ENCODE measurements at places on chromosomes 16 and 17.

DNA sequence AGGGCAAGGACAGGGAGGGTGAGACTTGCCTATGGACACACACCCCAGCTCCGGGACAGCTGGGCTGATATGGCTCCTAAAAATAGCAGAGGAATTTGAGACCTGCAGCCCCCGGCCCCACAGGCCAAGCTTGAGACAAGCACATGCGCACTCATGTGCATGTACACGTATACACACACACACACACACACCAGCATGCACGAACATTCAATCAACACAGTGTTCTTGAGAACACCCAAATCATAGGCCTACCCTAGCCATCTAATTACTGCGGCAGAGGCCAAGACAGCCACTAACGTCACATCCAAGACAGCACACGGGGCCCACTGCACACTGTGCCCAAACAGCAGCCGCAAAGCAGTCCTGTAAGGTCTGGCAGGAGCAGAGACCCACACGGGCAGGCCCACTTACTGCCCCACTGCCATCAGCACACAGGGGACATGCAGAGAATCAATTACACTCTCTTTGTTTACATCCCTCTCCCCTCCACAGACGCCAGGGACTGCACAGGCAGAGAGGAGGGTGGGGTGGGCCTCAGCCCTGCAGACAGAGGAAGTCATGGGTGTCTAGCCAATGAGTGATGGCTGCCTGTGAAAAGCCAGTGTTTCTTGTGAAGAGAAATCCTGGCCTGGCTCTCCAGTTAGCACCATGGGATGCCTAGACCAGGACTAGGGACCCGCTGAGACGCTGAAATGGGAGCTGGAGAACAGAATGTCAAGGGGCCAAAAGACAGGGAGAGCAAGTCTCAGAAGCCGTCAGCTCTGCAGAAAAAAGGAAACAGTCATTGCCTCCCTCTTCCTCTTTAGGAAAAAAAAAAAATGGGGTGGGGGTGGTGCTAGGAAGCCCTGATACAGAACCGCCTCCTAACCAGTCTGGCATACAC lies 39.3 kb downstream of the MYO18A start:
- DNase-seq = no peak

DNA sequence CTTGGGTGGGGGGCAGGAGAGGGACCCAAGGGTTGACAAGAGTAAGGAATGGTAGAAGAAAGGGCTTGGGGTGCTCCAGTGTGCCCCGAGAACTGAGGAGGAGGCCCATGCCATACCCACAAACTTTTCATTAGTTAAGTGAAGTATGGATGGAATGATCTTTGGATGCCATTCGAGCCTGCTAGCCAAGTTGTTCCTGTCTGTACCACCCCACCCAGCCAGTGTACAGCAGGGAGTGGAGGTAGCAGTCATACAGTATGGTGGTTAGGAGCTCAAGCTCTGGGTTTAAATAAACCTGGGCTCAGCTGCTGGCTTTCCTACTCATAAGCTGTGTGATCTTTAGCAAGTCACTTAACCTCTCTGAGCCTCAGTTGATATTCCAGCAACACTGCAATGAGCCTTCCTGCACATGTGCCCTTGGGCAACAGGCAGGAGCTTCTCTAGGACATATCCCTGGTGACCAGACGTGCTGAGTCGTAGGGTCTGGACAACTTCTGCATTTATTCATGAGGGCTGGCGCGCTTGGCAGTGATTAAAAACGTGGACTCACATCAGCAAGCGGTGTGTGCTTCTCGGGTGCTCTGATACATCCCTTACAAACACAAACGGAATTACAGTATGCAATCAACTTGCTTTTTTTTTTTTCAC lies 22.9 kb downstream of the ITPRIPL2 start:
- no peak for DNase-seq

GRCh38 chr16:48352648-48353390 lies 32.4 kb downstream of the SIAH1 start:
- DNase-seq = no peak

GRCh38 chr17:6893382-6894205 lies 62.1 kb upstream of the TEKT1 start:
- no peak for DNase-seq

DNA sequence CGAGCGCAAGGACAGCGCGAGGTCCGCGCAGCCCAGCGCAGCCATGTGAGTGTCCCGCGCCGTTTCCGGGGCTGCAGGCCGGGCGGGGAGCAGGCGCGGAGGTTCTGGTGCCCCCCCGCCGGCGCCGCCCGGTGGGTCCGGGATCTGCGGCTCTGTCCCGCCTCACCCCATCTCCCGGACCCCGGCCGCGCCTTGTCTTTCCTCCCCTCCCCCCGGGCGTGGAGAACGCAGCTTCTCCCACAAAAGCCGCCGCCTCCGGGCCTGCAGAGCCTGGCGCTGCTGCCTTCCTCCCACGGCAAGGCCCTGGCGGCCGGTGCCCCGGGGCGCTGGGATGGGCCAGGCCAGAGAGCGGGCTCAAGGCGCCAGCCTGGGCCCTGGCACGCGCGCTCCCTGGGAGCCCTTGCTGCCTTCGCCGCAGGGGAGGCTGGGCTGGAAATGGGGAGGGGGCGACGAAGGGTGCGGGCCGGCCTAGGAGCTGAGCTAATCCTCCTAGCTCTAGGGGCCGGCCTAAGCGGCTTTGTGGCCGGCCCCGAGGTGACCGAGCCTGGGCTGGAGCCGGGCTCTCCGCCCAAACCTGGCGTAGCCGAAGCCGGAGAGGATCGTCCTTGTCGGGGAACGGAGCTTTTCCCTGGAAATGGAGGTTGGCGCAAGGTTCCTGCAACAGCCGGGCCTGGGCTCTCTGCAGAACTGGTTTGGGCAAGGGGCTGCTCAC lies 397 bp downstream of the RIPOR1 start:
- DNase-seq = no peak

DNA sequence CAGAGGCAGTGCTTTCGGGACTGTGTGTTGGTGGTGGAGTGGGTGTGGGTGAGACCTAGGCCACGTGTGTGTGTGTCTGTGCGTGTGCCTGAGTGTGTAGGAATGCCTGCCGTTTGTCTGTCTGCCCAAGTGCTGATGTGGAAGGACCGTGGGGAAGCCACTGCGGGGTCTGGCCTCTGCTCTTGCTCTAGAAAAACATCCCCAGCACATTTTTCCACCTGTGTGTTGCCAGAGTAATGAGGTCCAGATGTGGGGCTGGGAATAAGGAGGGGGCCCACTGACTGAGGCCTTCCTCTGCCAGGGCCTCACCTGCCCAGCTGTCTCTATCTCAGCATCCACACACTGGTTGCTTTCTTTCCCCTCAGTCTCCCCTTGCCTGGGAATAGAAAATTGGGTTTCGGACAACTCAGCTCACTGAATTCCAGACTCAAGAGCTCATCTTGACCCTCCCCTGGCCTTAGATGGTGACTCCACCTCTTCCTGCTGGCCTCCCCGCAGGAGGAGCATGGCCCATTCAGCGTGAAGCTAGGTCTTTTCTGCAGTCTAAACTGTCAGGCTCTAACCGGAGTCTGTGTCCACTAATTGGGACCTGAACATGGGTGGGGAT lies 7.6 kb downstream of the SGCA start:
- DNase-seq = no peak

GRCh38 chr16:23564575-23565363 lies 7.2 kb downstream of the UBFD1 start:
- no peak for DNase-seq

DNA sequence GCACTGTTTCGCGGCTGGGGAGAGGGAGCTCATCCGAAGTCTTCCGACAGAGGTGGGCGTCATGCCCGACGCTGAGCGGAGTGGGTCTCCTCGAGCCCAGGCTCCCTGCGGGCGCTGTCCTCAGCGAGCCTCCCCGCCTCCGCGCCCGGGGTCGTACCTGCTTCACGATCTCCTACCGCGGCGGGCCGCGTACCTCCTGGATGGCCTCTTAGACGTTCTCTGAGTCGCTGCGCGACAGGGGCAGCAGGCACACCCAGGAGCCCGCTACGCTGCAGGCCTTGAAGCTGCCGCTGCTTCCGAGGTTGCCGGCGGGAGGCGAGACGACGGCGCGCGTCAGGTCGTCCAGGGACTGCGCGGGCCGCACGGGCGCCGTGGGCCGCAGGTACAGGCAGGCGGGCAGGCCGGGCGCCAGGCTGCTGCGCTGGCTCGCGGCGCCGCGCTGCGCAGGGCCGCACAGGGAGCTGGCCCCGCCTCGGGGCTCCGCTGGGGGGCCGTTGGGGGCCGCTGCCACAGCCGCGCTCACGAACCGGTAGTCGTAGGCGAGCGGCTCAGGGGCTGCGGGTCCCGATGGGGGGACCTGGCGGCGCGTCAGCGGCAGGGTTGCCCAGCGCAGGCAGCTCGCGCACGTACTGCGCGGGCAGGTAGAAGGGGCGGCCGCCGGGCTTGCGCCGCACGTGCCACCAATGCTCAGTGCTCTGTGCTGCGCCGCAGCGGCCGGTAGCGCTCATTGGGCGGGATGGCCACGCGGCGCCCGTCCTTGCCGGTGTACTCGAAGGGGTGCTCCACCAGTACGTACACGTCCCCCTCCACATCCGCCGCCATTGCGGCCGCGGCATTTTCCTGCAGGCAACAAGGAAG lies 116.4 kb upstream of the SMURF2 start:
- DNase-seq = peak; percentile 15

GRCh38 chr17:29569245-29569950 lies 897 bp downstream of the TP53I13 start:
- DNase-seq = no peak

DNA sequence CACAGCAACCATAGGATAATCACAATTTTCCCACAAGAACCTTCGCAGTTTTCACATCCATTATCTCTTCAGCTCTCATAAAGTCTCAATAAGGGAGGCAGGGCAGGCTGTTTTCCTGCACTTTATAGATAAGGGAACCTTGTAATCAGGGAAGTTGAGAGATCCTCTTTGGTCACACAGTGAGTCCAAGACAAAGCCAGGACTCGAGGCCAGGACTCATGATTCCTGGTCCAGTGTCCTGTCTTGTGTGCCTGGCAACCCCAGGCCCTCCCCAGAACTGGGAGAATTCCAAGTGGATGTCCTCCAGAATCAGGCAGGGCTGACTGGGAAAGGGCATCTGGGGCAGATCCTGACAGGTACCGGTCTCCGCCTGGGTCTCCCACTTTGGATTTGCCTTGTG lies 23.1 kb upstream of the PHF12 start:
- DNase-seq = no peak

DNA sequence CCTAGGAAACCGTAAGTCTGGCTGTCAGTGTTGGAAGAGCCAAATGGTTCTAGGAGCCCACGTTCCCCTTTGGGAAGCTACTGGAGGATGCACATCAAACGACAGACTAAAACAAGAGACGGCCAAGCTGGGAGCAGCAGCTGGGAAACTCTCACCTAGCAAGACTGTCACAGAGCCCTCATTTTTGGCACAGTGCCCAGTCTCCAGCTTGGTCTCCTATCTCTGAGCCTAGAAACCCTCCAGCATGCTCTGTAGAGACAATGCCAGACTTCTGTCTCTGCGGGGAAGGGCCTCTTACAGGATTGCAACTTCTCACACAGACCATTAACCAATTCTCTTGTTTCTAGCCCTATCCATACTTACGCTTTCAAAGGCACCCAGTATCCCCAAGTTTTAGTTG lies 23.5 kb downstream of the GTF3C1 start:
- DNase-seq = no peak

DNA sequence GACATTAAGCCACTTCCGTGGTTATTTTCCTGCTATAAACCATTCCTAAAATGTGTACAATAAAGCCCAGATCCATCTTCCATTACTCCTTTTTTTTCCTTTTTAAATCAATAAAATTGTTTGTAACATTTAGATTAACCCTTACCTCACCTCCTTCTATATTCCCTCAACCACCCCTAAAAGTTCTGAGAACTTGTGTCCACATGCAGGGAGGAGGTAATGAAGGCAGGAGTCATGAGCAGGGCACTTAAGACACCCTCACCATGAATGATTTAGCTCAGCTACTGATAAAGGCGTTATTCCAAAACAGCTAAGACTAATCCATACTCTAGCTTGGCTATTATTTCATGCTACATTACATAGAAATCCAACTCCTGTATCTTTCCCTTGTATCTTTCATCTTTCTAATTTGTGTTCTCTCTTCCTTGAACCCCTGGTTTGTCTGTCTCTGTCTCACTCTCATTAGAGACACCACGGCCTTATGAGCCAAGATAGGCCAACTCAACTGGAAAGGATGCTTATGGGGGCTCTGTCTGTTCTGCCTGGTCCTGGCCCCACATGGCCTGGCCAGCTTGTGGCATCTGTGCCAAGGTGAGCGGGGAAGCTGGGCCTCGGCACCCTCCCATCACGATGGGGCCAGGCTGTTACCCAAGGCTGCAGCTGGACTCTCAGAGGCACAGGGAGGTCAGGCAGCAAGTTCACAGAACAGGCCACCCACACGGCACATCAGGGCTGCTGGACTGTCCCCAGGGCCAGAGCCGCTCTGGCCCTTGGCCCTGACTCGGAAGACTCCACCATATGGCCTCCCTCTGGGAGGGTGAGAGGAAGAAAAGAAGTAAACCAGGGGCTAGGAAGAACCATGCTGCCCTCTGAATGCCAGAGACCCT lies 294.4 kb downstream of the SOX9 start:
- DNase-seq = no peak

DNA sequence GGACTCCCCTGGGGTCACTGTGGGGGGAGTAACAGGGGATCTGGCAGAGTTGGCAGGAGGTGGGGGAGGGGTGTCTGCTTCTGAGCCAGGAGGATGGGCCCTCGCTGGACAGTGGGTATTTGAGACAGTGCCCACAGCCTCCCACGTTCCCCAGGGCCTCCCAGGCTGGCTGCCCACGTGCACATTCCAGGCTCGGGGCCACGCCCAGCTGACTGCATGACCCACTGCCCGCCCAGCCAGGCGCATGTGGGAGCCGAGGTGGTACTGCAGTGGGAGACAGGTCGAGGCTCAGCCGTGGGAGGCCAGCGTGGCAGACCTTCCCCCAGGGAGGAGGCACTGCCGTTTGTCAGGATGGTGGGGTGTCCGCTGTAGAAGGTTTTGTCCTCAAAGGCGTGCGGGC lies 38.8 kb downstream of the BAHCC1 start:
- no peak for DNase-seq

GRCh38 chr17:81073967-81074839 lies 39.3 kb downstream of the BAIAP2 start:
- DNase-seq = no peak

GRCh38 chr17:72467841-72468653 lies 347.2 kb downstream of the SOX9 start:
- DNase-seq = no peak

GRCh38 chr17:6749519-6749918 lies 6.3 kb upstream of the XAF1 start:
- no peak for DNase-seq

DNA sequence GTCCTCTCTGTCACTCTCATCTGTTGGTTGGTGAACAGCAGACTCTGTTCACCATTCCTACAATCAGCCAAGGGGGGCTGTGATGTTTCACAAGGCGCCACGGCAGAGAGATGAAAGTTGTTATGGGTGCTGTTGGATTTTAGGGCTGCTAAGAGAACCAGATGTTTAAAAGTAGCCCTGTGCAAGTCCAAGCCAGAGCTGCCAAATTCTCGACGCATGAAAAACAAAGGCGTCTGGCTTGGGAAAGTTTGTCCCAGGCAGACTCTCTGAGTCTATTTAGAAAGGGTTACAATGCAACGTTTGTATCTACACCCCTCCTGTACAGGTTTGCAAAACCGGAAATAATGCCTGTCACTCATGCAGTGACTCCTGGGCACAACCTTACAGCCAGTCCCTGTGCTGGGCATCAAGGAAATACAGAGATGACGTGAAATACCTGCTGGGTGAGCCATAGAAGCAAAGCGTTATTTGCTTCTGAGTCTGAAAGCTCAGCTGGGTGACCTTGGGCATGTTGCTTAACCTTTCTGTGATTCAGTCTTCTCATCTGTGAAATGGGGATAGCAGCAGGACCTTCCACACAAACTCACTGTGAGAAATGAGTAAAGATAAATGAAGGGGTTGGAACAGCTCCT lies 74.8 kb downstream of the XYLT1 start:
- no peak for DNase-seq
